Lung microvascular endothelial cell (primary cell): ENCODE measurements at places on chromosomes 12 and 14.

DNA sequence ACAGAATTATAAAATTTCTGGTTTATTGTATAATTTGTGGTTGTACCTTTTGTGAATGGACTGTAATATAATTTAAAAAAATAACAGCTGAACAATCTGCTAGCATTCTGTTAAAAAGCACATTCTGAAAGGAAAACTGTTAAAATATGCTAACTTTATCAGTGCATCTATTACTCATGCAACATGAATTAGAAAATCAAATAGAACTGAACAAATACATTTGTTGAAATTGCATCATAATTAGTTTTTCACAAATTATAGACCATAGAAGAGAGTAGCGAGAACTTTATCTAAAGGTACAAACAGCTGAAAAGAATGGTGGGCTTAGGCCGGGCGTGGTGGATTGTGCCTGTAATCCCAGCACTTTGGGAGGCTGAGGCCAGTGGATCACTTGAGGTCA is 33.0 kb downstream of the PTPN21 start:
- DNase-seq: no peak

GRCh38 chr12:12440784-12441428 is 84.0 kb downstream of the BORCS5 start:
- no peak for DNase-seq

- no peak for DNase-seq
Measured at GRCh38 chr14:66649498-66649897, 141.6 kb downstream of the GPHN start.

DNA sequence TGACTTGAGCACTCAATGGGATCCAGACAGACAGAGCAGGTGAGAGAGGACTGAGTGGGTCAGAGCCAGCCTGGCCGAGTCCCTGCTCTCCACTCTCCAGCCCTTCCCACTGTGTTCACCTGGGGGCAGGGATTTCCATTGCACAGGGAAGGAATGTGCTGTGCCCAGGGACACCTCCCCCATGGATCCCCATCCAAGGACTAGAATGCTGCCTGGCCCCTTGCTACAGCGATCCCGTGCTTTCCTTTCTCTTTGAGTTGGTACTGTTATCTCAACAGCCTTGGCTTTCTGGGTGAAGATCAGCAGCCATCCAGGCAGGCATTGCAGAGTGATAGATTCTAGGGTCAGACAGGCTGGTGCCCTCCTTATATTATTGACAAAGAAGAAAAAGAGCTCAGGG is 60.3 kb upstream of the DLK1 start:
- no peak for DNase-seq

DNA sequence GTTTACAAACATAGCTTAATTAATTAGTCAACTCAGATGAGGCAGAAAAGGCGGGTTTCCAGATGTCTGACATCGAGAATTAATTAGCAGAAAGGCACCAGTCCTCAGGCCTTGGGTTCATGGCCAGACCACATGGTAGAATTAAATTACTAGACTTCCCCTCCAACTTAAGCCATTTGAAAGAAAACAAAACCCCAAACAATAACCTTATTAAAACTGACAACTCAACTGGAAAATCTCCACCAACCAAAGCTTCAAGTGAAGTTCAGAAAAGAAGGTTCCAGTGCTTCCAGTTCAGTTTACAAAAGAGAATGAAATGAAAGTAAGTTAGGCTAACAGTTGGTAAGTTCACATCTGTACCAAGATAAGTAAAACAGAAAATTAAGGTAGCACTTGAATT is 349.5 kb downstream of the GRIN2B start:
- DNase-seq: no peak

- peak; percentile 58 for DNase-seq
Measured at GRCh38 chr12:93540466-93540865, 32.0 kb upstream of the SOCS2 start.
